ENCODE measurements at places on chromosomes 1 and 21. TPM values are rescaled to one million over a fixed set of nuclear protein-coding genes. Genes with fewer than 3 reads are reported as not detected.

- DNase-seq: no peak
Observed at GRCh38 chr1:175216444-175216843, 23.9 kb upstream of the KIAA0040 start.

GRCh38 chr1:204442376-204443259 lies 31.0 kb upstream of the PPP1R15B start:
- DNase-seq: no peak

DNA sequence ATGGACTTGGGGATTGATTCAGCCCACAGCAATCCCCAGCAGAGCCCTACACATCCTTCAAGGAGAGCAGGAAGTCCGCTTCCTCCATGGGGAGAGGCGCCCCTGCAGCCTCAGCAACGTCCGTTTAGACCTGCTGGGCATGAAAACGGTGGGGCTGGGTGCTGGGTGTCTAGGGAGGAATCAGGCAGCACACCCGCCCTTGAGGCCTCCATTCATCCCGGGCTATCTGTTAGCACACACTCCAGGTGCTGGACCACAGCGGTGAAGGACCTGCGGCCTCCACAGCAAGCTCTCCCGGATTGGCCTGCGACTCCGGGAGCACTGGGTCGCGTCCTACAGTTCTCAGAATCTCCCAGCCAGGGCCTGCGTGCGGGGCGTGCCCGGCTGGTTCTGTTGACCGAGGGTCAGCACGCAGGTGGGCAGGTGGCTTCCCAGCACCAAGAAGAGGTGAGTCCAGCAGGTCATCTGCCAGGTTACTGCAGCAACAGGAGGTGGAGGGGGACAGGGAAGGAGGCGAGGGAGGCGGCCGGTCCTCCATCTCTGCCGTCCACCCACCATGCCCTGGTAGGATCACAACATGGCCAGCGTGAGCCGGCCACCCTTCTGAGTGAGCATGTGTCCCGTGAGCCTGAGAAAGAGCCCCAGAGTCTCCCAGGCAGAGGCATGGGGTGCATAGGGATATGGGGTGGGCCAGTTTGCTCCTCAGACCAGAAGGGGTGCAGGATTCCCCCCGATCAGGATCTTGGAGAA lies 96.6 kb downstream of the RIPK4 start:
- DNase-seq: no peak

DNA sequence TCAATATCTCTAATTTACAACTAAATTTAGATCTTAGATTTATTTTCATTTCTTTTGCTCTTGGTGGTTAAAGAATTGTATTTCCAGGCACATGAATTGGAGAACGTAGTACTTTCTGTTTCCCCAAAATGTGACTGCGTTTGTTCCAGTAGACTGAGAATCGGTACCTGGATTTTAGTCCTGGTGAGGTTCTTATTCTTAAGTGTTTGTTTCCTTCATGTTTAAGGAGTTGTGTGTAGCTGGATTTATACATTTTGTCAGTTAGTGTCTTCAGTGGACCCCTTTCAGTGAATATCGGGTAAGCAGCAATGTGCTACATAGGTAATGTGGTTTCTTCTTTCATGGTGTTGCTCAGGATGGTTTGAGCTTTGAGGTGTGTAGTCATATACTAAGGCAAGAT lies 6.8 kb downstream of the MIER1 start:
- peak; percentile 50 for DNase-seq

- peak; percentile 42 for DNase-seq
Observed at GRCh38 chr1:86774305-86775295, 70.2 kb downstream of the SH3GLB1 start.

- DNase-seq: no peak
Observed at GRCh38 chr1:180680558-180681144, 48.8 kb downstream of the XPR1 start.

DNA sequence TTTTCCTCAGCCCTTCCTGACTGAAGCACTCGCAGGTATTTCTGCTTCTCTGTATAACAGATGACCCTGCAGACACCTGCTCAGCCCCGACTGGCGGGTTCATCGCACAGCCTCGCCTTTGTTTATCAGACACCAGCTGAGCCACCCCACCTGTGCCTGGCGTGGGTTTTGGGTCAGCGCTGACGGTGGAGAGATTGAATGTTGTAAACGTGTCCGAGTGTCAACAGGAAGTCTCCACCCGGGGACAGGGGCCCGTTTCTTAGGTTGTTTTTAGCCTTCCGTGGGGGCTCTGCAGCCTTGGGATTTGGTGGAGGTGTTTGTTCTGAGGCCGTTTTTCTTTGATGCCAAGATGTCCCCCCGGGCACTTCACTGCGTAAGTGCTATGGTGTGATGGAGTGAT lies 60.1 kb downstream of the COL18A1 start:
- DNase-seq: no peak

DNA sequence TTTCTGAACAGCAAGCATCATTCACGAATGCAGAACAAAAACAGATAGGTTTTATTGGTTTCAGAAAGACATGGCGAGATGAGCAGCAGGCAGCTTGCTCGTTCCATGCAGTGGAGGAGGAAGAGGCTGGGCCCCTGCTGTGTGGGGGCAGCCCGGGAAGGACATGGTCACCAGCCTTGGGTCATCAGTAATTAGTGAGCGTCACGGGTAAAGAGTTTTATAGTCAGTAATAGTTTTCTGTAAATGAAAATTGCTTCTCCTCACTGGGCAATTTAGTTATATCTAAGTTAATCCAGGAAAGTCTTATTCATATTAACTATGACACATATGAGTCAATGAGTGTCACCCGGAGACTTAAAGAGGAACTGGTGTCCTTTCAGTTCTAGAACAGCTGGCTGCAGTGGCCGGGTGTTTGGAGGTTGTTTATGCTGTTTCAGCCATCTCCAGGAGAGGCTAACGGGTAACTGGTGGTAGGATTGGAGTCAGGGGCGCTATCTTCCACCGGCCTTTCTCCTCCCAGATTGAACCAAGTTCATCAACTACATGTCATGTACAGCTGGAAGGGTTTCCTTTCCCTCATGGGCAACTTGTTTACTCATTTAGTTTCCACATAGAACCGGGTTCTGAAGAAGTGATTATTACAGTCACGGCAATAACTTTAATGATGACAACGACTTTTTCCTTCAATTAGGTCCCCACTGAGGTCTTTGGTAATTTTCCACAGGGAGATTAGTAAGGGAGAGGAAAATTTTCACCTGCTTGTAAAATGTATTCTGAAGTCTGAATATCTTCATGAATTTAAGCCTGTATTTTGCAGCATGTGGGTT lies 34.6 kb upstream of the SLC45A1 start:
- DNase-seq: no peak

- peak; percentile 89 for DNase-seq
Observed at GRCh38 chr1:150578272-150579109, 919 bp downstream of the MCL1 start.

GRCh38 chr1:94314222-94314858 lies 77.0 kb upstream of the ARHGAP29 start:
- no peak for DNase-seq

DNA sequence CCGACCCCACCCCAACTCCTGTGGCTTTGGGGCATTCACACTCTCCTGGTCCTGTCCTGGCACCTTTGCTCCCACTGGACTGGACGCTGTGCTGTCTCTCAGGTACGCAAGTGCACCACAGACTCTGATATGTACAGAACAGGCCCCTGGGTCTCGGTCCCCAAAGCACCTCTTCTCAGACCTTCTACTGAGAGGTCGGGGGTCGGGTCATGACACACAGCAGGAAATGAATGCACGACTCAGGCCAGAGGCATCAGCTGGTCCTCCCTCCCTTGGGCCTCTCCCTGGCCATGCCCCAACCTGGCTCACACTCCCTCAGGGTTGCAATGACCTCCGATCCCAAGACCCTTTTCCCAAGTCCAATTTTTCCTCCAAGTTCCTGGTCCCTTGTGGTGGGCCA lies 1.8 kb upstream of the KRTAP10-12 start:
- no peak for DNase-seq

DNA sequence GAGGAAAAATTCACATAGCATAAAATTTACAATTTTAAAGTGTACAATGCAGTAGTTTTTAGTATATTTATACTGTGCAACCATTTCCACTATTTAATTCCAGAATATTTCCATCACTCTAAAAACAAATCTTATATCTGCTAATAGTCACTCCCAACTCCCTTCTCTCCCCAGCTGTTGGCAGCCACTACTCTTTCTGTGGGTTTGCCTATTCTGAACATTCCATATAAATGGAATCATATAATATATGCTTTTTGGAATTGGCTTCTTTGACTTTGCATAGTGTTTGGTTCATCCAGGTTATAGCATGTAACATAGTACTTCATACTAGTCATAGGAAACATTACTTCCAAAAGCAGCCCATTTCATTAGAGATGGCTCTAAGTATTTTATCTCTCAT lies 25.0 kb upstream of the TMEM39B start:
- DNase-seq: no peak

- no peak for DNase-seq
Observed at GRCh38 chr1:116879478-116880133, 30.1 kb upstream of the PTGFRN start.

DNA sequence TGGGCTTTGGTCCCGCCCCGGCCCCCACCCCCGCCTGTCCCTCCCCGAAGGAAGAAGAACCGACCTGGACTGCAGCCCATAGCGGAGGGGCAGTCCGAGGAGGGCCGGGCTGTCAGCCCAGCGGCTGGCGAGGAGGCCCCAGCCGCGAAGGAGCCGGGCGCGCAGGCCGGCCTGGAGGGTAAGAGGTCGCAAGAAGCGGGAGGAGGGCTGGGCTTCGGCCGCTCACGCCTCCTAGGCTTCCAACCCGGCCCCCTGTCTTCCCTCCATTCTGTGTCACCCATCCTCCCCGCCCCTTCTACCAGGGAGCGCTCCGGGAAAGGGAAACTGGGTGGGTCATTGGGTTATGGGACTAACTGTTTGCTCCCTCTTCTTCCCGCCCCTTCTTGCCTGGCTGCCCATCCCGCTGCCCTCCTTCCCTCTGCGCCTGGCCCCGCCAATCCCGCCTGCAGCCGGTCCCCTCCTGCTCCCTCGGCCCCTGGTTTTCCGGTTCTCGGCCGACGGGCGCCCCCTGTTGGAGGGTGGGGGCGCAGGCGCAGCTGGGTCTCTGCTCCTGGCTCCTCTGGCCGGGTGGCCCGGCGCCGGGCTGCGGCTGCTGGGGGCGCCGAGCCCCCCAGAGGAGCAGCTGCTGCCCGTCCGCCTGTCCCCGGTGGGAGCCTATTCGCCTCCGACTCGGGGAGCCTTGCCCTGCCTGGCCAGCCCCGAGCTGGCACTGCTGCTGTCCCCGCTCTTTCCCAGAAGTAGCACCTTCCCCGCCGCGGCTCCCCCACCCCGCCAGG lies 2.4 kb downstream of the RUSC1 start:
- peak; percentile 98 for DNase-seq

DNA sequence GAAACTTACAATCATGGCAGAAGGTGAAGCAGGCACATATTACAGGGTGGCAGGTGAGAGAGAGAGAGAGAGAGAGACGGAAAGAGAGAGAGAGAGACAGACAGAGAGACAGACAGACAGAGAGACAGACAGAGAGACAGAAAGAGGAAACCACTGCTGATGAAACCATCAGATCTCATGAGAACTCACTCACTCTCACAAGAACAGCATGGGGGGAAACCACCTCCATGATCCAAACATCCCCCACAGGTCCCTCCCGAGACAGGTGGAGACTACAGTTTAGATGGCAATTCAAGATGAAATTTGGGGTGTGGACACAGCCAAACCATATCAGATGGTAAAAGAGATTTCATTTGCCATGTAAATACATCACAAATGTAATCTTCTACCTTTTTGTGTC lies 708.1 kb downstream of the MRPL39 start:
- no peak for DNase-seq

DNA sequence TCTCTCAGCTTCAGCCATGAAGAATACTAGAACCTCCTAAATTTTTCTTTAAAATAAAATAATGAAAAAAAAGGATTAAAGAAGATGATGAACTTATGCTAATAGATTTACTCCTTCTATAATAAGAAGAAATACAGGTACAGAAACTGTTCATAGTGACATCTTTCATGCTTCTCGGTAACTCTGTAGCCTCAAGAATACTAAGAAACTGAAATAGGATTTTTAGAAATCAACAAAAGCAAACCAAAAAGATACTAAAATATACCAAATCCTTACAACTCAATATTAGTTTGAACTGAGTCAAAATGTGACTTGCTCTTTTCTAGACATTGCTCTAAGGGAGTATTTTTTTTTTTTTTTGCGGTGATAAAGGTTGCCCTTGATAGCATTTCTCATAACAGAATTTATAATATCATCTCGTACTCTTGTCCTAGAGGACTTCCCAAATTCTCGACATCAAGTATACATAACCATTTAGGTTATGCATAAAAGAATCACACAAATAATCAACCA lies 42.8 kb downstream of the ZZZ3 start:
- DNase-seq: no peak

- DNase-seq: no peak
Observed at GRCh38 chr1:202966006-202966898, 805 bp downstream of the CYB5R1 start.

DNA sequence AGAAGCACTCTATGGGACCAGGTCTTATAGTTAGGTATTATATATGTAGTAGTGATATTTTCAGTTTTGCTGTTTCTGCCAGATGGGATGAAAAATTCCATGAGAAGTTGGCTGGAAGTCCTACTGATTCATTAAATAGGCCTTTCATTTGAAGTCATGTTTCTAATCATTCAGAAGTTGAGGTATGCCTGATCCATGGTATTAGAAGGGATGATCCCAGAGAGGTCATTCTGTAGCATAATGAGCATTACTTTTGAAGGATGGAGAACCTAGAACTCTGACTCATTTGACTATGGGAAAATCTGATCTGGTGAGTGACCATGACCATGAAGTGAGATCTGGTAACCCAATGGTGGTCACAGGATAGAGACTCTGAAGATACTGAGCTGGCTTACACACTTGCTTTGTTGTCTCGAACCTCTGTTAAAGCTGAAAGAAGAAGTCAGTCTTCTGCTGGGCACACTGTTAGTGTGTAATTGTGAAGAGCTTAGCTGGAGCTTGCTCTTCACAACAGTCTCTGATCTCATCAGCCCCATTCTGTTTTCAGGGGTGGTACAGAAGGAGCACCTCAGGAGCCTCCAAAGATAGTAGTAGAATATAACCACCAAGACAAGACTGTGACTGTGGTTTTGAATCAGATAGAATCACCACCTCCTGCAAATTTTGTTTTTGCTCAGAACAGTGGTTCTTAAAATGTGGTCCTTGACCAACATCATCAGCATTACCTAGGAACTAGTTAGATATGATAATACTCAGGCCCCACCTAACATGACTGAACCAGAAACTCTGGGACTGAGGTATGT lies 9.0 kb downstream of the MGST3 start:
- DNase-seq: no peak

- DNase-seq: peak; percentile 86
Observed at GRCh38 chr1:15046487-15047165, 106.9 kb upstream of the TMEM51 start.

- peak; percentile 50 for DNase-seq
Observed at GRCh38 chr21:37367703-37368540, 1.3 kb downstream of the DYRK1A start.

The NES gene
- total RNA-seq: 169 TPM

The BNIPL gene
- 0.75 TPM for total RNA-seq

The NAV1 gene
- 12.7 TPM for total RNA-seq

The PSMB4 gene
- total RNA-seq: 559 TPM

The ADAMTS5 gene
- total RNA-seq: 1.1 TPM

The KRTAP23-1 gene
- not detected for total RNA-seq

The AGT gene
- not detected for total RNA-seq

The TRNP1 gene
- 6.5 TPM for total RNA-seq

The LDLRAD1 gene
- total RNA-seq: not detected

The BRDT gene
- not detected for total RNA-seq

The SGIP1 gene
- total RNA-seq: 0.41 TPM

The NUP210L gene
- not detected for total RNA-seq

The PATJ gene
- 5.8 TPM for total RNA-seq

The RNU1-3 gene
- total RNA-seq: 294 TPM

The INTS11 gene
- 81.0 TPM for total RNA-seq

The OR2AK2 gene
- not detected for total RNA-seq

The NTMT2 gene
- total RNA-seq: not detected

The MPL gene
- not detected for total RNA-seq

The KNCN gene
- total RNA-seq: not detected

The ZFP69B gene
- total RNA-seq: 2.3 TPM

All from SJSA1 (cell line).